ENCODE measurements at places on chromosomes 6 and 20. TPM values are rescaled to one million over a fixed set of nuclear protein-coding genes. Genes with fewer than 3 reads are reported as not detected.
A peak's percentile ranks its signal among the peaks of the same experiment; 100 is the strongest.

DNA sequence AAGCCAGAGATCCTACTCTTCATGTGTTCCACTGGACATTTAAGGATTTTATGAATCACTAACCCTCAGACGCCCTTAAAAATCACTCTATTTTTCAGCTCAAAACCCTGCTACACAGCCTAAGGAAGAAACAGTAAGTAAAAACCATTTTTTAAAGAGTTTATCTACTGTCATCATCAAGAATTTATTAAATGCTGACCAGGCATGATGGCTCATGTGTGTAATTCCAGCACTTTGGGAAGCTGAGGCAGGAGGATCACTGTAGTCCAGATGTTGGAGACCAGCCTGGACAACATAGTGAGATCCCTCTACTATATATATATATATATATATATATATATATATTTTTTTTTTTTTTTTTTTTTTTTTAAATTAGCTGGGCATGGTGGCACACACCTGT lies 124.2 kb upstream of the ID4 start:
- H3K4me1 ChIP-seq, result no peaks in the 10 kb centered on the region
- H3K27me3 ChIP-seq, result no peaks in the 10 kb centered on the region
- DNase-seq, result no peak

Gene ELOVL2
- total RNA-seq, result 0.86 TPM

Gene DCDC2
- total RNA-seq, result not detected

Gene HNF4A
- total RNA-seq, result not detected

Gene CAGE1
- not detected for total RNA-seq

DNA sequence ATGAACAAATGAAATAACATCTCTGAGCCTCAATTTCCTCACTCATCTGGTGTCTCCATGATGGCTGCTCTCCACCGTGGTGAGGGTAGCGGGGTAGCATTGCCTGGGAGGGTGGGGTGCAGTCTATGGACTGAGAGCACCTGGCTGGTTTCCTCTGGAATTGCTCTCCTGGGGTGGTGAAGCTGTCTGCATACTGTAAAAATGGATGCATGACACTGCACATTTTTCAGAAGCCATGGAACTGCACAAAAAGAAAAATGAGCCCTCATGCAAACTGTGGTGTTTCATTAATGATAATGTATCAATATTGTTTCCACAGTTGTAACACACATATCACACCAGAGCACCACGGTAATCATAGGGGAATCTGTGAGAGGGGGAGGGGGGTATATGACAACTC lies 12.1 kb upstream of the ITPR3 start:
- no peaks in the 10 kb centered on the region for H3K36me3 ChIP-seq
- no peak overlapping the region for H3K4me3 ChIP-seq
- no peak for DNase-seq
- no peak overlapping the region for H3K27ac ChIP-seq
- H3K4me1 ChIP-seq, result no peaks in the 10 kb centered on the region

DNA sequence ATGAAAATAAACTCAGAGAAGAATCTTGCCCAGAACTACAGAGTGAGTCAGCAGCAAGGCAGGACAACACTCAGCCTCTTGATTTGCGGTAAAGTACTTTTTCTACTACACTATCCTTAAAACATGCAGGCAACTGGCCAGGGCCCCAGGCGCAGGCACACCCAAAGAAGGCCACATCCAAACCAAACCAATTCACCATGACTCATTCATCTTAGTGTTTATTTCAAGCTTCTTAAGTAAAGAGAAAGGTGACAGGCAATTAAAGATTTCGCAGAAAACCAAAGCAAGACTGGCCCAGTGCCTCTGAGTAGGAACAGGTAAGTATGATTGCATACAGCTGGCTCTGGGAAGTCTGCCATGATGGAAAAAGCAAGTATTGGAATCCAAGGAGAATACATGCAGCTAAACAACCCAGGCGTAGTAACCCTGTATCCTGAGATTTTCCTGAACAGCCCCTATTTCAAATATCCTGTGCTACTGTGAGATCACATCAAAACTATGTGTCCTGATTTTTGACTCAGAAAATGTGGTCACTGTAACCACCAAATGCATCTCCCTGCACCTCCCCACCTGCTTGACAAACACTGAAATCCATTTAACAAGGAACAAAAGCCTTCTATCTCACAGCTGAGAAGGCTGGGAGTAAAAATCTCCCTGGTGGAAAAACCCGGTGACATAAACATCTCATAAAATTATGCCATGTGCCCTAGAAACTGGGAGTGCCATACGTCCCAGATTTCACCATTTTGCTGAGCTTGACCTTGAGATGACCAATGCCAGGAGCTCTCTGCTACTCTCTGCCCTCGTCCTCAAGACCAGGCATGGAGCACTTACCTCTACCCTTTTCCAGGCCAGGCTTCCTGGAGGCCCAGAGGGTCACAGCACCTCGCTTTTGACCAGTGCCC lies 12.4 kb downstream of the WFDC3 start:
- peaks cover 28% of the 10 kb centered on the region for H3K4me1 ChIP-seq
- H3K36me3 ChIP-seq, result no peaks in the 10 kb centered on the region
- H3K27ac ChIP-seq, result peak overlapping the region; percentile 78

Gene VSTM2L
- 303 TPM for total RNA-seq

- H3K27me3 ChIP-seq, result no peaks in the 10 kb centered on the region
- H3K36me3 ChIP-seq, result no peaks in the 10 kb centered on the region
- H3K4me3 ChIP-seq, result no peak overlapping the region
- H3K27ac ChIP-seq, result no peak overlapping the region
Observed at GRCh38 chr6:2517401-2517800, 233.3 kb downstream of the MYLK4 start.

DNA sequence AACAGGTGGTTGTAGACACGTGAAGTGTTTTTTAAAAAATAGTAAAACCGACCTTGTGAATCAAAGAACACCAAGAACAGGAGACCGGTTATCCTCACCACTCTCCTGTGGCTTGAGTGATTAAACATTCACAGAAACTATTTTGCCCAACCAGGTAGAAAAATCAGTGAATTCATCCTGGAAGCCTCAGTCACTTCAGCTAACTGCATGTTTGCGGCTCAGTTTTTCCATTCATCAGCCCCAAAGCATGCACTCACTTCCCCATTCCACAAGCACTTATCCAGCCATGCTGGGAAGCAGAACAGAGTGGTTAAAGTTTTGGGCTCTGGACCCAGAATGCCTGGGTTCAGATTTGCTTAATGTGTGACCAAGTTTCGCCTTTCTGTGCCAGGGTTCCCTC lies 2.4 kb downstream of the LRRN4 start:
- no peak for DNase-seq
- H3K4me3 ChIP-seq, result no peak overlapping the region
- no peaks in the 10 kb centered on the region for H3K36me3 ChIP-seq
- H3K4me1 ChIP-seq, result peaks cover 13% of the 10 kb centered on the region
- H3K27ac ChIP-seq, result no peak overlapping the region

Gene TFAP2A
- total RNA-seq, result not detected

Gene IL20RA
- 0.12 TPM for total RNA-seq

- H3K4me1 ChIP-seq, result no peaks in the 10 kb centered on the region
- DNase-seq, result no peak
- H3K36me3 ChIP-seq, result peaks cover under 1% of the 10 kb centered on the region
- no peak overlapping the region for H3K4me3 ChIP-seq
- H3K27ac ChIP-seq, result peak overlapping the region; percentile 93
- no peaks in the 10 kb centered on the region for H3K27me3 ChIP-seq
Observed at GRCh38 chr20:62792940-62793756, 3.1 kb upstream of the MRGBP start.

DNA sequence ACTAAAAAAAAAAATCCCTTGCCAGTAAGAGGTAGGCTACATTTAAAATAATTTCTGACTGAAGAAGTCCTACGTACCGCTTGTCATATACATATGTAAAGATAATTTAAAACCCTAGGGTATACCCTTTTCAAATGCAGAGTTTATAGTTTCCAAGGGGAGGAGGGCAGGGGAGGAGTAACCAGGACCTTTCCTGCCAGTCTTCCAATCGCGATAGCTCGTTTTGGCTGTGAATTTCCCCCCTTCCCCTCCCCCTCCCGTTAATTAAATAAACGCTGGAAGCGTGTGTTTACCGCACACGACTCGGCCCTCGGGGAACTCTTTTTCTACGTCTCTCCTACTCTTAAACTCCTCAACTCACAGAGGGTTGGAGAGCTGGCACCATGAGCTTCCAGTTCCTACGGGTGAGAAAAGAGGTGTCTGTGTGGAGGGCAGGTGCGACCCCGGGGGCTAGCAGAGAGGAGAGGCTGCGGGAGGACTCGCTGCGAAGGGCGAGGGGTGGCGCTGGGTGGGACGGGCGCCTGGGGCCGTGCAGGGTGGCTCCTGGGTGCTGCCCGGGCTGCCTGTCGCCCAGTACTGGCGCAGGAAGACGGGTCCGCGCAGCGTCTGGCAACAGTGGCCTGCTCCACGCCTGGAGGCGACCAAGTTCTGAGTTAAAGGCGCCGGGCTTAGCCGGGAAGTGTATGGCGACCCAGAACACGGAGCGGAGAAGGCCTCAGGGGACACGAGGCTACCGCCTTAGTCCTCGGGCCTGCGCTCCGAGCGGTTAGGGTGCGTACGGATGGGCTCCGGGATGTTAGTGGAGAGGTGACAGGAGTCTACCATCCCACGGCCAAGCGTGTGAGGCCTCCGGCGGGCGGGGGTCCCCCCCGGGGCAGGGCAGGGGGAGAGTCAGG lies 4.1 kb upstream of the TFAP2C start:
- no peak for DNase-seq
- H3K27ac ChIP-seq, result no peak overlapping the region
- peaks cover 14% of the 10 kb centered on the region for H3K27me3 ChIP-seq
- H3K4me3 ChIP-seq, result no peak overlapping the region
- H3K36me3 ChIP-seq, result no peaks in the 10 kb centered on the region

DNA sequence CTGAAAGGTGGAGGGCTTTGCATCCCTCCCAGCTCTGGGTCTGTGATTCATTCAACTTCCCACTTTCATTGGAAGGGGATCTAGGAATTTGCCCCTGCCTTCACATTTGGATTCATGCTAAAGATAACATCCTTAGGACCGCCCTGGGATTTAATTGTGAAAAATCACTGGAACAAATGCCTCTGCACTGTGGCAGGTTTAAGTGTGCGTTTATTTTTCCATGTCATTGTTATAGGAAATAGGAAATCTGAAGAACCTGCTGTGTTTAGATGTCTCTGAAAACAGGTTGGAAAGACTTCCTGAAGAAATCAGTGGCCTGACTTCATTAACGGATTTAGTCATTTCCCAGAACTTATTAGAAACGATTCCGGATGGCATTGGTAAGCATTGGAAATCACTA lies 104.7 kb downstream of the LRRC1 start:
- peaks cover 9% of the 10 kb centered on the region for H3K36me3 ChIP-seq
- no peak overlapping the region for H3K4me3 ChIP-seq
- H3K4me1 ChIP-seq, result no peaks in the 10 kb centered on the region
- no peaks in the 10 kb centered on the region for H3K27me3 ChIP-seq
- H3K27ac ChIP-seq, result no peak overlapping the region
